ENCODE measurements at places on chromosomes 1 and 21.
A peak's percentile ranks its signal among the peaks of the same experiment; 100 is the strongest.

DNA sequence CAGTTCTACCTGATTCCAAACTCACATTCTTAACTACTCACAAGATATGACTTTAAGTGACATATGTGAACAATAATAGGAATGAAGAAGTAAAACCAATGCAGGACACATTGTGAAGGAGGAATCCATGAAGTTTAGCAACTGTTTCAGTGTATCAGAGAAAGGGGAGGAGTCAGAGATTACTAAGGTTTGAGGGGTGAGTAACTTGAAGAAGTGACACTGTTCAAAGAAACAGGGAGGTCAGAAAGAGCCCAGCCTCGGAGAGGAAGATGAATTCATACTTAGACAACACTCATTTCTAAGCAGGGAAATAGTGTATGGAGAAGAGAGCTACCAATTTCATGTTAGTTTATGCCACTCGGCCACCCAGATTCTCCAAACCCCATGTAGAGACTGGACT is 28.2 kb upstream of the RPF1 start:
- DNase-seq = no peak

- DNase-seq = peak; percentile 38
These were observed 26.1 kb downstream of the ATP5PF start for GRCh38 chr21:25708467-25709065.

- DNase-seq = no peak
These were observed 2.8 kb downstream of the PLK3 start for GRCh38 chr1:44803062-44803311.

DNA sequence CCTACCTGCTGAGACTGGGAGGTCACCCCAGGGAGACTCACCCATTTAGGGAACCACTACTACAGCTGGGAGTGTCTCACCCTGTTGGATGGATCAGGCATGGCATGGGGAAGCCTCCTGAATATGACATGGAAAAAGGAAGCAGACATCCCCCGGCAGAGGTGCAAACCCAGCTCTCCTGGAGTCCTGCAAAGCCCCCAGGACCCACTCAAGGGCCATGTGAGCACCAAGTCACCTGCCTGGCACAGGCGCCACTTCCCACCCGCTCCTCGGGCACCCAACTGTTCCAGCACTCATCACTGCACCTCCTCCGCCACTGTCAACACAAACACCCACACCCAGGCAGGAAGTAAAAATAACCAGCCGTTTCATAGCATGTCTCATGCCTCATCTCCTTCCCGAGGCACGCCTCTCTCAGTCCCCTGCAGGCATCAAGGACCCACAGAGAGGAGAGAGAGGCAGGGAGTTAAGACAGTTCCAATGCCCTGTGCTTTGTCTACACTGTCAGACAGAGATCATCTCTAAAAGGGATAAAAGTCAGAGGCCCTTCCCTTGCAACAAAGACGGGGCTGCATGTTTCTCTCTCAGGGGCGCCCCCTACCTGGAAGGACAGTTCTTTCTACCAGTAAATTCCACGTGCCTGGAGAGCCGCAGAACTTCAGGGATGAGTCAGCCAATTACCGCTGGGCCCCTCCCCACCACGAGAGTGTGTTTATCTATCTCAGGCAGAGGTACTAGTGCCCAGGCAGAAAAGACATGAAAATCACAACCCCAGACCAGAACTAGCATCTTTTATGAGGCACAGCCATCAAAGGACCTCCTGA is 150.1 kb upstream of the SOD1 start:
- peak; percentile 77 for DNase-seq

DNA sequence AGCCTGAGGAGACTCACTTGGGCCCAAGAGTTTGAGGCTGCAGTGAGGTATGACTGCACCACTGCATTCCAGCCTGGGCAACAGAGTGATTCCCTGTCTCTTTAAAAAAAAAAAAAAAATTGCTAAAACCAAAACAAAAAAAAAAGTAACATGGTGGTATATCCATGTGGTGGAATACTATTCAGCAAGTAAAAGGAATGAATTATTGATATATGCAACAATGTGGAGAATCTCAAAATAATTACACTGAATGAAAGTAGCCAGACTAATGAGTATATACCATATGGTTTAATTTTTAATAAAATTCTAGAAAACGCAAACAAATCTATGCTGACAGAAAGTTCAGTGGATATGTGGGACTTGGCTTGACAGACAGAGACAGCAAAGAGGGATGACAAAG is 80.3 kb upstream of the DMRTA2 start:
- no peak for DNase-seq

- DNase-seq = peak; percentile 60
These were observed 5.0 kb upstream of the CHI3L2 start for GRCh38 chr1:111222308-111223125.

DNA sequence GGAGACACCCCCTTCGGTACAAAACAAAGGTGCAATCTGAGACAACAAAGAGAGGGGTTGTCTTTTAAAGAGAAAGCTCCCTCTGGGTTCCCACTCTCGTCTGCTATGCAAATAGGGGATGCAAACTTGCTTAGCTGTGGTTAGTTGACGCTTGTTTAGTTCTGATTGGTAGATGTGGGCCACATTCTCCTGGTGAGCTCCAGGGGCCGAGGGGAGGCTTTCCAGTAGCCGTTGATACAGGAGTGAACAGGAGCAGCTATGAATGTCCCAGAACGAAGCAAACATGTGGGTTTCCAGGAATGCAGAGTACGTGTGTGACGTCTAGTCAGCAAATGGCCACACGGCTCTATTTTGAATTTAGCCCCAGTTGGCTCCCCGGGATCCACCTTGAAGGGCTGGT is 14.7 kb downstream of the TFF2 start:
- DNase-seq = no peak

GRCh38 chr21:39208624-39209333 is 25.5 kb upstream of the PSMG1 start:
- DNase-seq = no peak

GRCh38 chr1:108551137-108551862 is 8.6 kb upstream of the EEIG2 start:
- DNase-seq = no peak

- no peak for DNase-seq
These were observed 36.9 kb upstream of the TARBP1 start for GRCh38 chr1:234515821-234516241.

DNA sequence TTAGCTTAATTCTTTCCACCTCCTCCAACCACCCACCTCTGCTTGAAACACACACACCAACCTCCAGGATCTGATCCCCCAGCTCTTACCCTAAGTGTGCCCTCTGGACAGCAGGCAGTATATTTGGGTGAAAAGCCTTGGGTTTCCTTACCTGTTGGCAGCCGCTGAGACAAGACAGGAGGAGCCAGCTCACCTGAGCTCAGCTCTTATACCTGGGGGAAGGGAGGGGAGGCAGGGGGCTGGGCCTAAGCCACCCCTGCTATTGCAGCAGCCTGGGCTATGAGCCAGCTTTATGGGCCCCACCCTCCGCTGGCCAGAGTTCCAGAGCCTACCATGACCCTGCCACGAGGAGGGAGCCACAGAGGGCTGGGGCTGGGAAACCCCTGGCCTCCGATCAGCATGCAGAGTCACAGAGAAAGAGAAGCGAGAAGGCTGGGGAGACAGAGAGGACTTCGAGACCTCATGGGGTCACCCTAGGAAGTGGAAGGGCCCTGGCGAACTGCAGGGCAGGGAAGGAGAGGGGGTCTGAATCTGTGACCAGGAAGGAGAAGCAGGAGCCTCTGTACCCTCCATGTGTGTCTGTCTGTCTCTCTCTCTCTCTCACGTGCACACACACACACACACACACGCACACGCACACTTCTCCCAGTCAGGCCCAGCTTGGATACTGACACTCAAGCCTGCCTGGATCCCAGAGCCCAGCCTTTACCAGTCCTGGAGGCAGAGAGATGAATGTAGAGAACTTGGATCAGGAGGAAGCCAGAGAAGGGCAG is at the start of gene S100A14:
TSS of gene S100A14 (minus strand) at position 182 of the 773 bp plus-strand sequence. CDS start 467 bp downstream, outside the sequence.
- DNase-seq = no peak

GRCh38 chr1:15803380-15803779 is 4.1 kb downstream of the UQCRHL start:
- no peak for DNase-seq

- no peak for DNase-seq
These were observed 191.0 kb upstream of the NRIP1 start for GRCh38 chr21:15255763-15256162.

DNA sequence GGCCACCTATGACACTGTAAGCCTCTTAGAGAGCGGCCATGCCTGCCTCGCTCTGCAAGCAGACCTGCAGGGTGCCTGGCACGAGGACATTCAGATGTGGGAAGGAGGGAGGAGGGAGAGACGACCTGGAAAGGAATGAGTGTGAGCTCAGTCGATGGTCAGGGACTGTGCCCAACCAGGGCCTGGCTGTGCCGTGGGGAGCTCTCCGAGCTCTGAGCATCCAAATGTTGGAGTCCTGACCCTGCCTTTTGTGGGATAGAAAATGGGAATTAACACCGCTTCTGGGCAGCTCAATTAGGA is 7.3 kb downstream of the CSTB start:
- no peak for DNase-seq

DNA sequence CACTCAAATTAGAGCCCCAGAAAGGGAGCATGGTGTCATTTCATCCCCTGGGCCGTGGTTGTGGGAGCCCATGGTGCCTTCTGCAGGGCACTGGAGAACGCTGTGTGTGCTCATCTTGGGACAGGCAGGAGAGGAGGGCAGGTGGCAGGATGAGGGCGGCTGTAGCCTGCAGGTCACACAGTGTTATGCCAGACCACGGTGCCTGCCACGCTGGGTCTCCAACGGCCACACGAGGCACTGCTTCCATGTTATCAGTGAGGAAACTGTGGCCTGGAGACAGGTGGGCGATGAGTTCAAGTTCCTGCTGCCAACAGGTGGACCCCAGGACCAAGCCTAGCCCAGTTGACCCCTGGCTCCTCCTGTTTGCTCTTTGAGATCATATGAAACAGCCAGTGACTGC is 21.0 kb downstream of the ABCG1 start:
- no peak for DNase-seq

DNA sequence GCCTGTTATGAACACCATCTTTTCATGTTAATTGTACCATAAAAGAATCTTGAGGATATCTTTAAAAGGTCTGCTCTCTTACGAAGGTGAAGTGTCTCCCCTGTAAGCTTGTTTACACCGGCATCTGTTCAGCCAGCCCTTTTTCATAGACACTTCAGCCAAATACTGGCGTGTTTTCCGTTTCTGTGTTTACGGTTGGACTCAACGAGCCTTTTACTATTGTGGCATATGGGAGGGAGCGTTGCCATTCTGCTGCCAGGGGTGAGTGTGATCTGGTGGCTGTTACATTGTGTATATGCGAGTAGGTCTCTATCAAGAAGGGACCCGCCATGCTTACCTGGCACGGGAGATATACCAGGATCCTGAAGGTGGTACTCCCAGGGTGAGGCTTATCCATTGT is 433.8 kb downstream of the CAMTA1 start:
- DNase-seq = no peak

- no peak for DNase-seq
These were observed 40.6 kb upstream of the DUSP10 start for GRCh38 chr1:221782477-221782876.

GRCh38 chr1:208242941-208243526 is 1.1 kb downstream of the PLXNA2 start:
- no peak for DNase-seq

DNA sequence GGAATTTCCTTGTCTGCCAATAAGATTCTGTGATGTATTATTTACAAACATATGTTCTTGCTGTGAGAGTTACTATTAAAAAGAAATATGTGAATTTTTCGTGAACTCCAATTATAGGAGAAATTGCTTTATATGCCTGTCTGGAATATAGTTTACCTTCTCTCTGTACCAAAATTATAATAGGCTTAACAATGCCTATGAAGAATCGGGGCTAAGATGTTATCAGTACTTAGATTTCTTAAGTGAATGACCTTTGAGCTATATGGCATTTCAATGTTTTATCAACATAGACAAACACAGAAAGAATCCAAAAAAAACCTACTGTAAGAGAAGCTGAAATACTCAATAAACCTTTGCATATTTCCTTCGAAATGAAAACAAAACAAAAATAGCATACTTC is 323.1 kb upstream of the ADAMTS5 start:
- no peak for DNase-seq

DNA sequence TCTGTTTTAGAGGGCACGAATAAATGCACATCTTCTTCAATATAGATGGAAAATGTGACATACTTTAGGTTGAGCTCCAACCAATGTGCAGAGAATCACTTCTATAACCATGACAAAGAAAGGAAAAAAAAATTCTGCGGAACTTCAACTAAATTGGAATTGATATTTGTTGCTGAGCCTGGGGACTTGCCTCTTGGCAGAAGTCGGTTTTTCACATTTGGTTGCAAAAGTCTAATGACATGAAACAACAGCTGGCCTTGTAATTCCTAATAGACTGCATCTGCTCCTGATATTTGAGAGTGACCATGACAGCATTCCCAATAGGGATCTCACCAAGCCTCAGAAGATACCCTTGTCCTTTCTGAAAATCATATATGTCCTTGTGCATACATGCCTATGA is 112.8 kb downstream of the PRRX1 start:
- no peak for DNase-seq

DNA sequence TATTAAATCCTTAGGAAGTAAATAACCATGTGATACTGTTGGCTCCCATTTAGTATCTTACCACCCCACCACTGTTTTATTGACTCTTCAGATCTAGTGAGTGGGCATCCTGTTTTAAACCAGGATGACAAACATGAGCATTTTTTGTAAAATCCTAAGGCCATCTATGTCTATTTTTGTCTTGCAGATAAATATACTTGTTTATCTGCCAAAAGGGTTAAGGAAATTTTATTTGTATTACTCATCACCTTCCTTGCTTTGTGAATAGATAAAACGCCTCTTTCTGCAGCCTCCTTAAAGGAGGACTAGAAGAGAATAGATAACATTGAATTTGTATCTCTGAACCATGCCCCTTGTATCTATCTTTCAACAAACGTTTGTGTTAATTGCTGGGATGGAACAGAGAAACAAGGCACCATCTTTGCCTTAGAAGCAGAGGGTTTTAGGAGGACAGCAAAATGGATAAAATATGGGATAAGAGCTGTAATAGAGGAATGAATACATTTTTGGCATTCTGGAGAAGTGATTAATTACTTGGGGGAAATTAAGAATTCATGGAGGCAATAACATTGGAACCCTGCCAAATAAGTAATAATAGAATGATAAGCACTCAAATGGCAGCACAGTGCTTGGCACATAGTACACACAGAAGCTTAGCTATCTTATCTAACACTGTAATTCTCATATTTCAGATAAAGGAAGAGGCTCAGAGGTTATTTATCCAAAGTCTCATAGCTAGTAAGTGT is 14.7 kb downstream of the YTHDF2 start:
- DNase-seq = no peak

All from stimulated activated CD4-positive, alpha-beta T cell treated with anti-CD3 and anti-CD28 coated beads, TNF-alpha, amount 100 ng/mL, for 48 hours (primary cell).